Fibroblast of skin of left biceps (primary cell): ENCODE measurements at places on chromosomes 6 and 20.
A peak's percentile ranks its signal among the peaks of the same experiment; 100 is the strongest.

DNA sequence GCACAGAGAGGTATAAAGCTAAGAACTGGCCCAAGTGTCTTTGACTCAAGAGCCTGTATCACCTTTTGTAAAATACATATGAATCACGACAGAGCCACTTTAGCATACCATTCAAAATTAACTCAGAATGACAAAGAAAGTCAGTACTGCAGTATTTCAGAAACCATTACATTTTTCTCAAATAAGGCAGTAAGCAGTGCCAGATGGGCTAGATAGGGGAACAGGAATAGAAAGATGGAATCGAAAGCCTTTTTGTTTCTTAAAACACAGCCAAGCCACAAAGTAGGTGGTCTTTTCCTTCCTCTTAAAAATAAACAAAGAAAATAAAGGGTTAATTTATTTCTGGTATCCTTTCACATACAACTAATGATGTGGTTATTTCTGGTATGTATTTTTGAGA lies 10.3 kb downstream of the CLDN20 start:
- DNase-seq = peak; percentile 64

DNA sequence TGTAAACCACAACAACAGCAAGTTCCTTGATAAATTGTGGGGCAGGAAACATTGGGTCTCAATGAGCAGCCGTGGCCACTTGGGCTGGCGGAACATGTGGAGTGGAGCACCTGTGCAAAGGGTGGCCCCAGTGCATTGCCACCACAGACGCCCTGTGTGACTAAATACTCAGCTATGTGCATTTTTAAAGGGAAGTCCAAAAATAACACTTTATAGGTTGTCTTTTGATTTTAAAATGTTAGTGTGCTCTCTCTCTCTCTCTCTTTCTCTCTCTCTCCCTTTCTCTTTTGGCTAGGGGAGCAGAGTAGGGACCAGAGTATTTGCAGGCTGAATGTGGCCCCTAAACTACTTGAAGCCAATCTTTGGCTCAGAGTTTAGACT lies 236.3 kb downstream of the BCAS1 start:
- DNase-seq = no peak

GRCh38 chr6:113481458-113481857 lies 375.7 kb upstream of the MARCKS start:
- no peak for DNase-seq

- DNase-seq = no peak
These were observed 267.8 kb upstream of the IRAK1BP1 start for GRCh38 chr6:78599526-78599925.

DNA sequence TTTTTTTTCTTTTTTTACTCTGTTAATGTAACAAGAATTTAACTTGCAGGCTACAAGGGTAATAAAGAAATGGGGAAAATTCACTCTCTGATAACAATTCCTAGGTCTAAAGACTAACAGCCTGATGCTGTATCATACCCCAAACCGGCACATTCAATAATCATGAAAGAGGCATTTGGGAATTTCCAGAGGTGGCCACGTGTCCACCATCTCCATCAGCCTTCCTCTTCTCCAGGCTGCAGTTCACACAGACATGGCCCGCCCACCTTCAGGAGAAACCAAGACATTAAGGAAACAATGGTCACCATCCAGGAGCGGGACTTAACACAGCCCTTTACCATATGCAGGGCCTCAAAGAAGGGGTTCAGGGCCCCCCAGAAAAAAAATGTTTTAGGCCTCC lies 44.8 kb downstream of the PDE10A start:
- DNase-seq = no peak

- no peak for DNase-seq
These were observed 15.6 kb upstream of the RPS6KA2 start for GRCh38 chr6:166642646-166643045.

GRCh38 chr6:74333406-74333805 lies 637.4 kb downstream of the CD109 start:
- DNase-seq = no peak

- no peak for DNase-seq
These were observed 166.1 kb downstream of the HS3ST5 start for GRCh38 chr6:114176726-114177125.

- DNase-seq = no peak
These were observed 207.9 kb upstream of the SULF2 start for GRCh38 chr20:47993035-47993755.

GRCh38 chr6:11769811-11770545 lies 8.6 kb downstream of the ADTRP start:
- DNase-seq = no peak

- DNase-seq = no peak
These were observed 181.1 kb downstream of the ERMARD start for GRCh38 chr6:169932491-169932890.

DNA sequence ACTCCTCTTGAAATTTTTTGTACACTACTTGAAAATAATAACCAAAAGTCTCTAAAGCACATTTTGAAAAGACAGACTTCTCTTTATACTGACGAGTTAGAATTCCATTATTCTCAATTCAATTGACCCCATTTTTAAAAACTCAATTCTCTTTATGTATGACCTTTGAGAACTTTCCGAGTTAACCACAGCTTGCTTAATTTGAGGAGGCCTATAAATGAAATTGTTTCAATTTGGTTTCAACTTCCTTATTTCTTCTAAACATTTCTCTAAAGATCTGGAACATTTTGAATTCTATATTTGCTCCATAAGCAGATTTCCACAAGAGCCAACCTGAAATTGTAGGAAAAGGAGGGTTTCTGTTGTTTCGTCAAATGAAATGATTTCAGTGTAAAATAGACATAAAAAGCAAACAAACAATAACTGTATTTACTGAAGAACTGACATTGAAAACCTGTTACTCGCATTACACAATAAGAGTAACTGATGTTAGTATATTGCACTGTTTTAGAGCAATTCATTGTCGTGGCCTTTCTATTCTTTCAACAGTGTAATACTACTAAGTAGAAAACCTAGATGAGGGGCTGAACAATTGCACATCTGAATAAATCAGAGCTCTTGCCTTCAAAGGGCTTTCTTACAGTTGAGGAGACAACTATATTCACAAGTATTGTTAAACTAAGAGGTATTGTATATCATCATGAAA lies 223.6 kb downstream of the HIVEP2 start:
- no peak for DNase-seq

GRCh38 chr6:75144386-75144785 lies 61.5 kb downstream of the COL12A1 start:
- DNase-seq = no peak

DNA sequence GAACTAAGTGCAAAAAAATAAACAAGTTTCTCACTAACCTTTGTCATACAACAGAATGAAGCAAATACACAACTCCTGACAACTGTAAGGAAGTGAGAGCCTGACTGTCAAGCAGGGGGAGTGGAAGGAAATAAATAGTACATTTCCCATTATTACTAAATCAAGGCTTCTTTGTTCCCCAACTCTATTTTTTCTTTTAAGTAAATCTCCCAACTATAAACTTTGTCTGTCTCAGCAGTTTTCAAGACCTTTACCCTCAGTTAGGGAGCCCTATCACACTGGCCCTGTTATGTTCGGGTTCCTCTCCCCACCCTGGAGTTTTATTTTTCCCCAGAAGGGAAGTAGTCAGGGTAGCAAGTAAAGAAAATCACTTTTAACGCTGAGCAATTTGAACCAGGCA lies 24.1 kb upstream of the IPCEF1 start:
- no peak for DNase-seq

DNA sequence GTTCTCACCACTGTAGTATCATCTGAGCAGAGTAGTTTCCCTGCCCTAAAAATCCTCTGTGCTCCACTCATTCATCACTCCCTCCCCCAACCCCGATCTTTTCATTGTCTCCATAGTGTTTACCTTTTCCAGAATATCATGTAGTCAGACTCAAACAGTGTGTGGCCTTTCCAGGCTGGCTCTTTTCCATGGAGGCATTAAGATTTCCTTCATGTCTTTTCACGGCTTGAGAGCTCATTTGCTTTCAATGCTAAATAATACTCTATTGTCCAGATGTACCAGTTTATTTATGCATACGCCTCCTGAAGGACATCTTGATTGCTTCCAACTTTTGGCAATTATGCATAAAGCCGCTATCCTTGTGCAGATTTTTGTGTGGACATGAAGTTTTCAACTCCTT lies 235.8 kb downstream of the PHACTR1 start:
- DNase-seq = no peak

DNA sequence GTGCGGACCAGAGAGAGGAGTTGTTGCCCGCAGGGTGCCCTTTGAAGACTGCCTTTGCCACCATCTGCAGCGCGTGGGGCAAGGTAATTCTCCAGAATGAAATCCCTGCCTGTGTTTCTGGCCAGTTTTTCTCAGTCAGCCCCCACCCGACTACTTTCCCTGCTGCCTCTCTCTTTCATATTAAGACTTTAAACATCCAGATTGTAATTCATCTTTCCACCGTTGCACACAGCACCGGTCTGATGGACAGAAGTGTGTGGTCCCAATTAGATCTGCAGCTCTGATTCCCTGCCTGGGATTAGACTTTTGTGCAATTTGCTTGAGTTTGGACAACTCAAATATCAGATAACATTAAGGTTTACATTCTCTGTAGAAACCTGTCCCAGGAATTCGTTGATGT lies 489.0 kb downstream of the QKI start:
- DNase-seq = no peak

GRCh38 chr6:37324131-37325033 lies 29.4 kb upstream of the RNF8 start:
- DNase-seq = no peak

GRCh38 chr6:123810948-123811347 lies 7.3 kb downstream of the NKAIN2 start:
- no peak for DNase-seq

- no peak for DNase-seq
These were observed 19.5 kb upstream of the ASXL1 start for GRCh38 chr20:32338665-32339064.

GRCh38 chr20:35173576-35174192 lies 1.8 kb downstream of the PROCR start:
- no peak for DNase-seq

DNA sequence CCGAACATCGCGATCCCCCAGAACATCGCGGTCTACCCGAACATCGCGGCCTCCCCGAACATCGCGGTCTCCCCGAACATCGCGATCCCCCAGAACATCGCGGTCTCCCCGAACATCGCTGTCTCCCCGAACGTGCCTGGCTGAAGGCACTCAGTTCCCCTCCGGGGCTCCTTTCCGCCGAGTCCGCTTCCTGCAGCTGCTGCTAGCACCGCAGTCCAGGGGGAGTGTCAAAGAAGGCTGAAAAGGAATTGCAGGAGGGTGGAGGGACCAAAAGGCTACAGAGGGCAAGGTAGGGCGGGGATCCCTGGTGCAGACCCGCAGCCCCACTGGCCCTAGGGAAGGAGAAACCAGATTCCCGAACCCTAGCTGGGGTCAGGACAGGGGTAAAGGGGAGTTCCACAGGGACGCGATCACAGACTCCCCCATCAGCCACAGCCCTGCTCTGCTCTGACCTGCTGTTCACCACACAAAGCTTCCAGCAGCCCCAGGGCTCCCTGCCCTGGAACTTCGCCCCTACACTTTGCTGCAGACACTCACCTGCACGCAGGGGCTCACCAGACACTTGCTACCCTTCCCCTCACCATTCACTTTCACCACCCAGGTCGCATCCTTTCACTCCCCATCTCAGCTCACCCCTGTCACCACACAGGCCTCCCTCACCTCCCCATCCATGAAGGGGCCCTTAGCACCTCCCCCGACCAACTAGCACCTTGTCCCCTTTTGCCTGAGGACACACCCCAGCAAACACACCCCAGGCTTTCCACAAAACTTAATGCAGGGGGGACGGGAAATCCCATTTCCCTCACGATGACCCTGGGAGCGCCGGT lies 1.7 kb downstream of the ULBP1 start:
- DNase-seq = no peak

DNA sequence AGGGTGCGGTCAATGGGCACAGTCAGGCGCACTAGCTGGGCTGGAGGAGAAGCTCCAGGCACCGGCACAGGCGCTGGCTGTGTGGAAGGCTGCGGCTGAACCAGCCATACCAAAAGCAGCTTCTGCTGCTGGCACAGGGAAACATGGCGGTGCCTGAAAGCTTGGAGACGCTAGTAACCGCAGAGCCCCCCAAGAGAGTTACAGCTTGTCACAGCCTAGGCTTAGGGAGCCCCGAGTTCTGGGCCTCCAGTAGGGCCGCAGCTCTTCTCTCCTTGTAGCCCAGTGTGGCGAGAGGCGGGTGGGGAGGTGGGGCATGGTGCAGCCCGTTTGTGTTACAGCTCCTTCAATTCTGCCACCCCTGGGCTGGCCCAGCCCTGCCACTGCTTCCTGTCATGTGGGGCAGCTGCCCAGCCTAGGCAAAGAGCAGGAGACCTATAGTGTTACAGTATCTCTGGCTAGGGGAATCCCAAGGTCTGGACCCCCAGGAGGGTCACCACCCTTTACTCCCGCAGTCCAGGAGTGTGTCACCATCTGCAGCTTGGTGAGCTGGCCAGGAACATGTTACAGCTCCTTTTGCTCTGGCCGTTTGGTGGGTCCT lies 58.6 kb upstream of the MANEA start:
- DNase-seq = no peak

DNA sequence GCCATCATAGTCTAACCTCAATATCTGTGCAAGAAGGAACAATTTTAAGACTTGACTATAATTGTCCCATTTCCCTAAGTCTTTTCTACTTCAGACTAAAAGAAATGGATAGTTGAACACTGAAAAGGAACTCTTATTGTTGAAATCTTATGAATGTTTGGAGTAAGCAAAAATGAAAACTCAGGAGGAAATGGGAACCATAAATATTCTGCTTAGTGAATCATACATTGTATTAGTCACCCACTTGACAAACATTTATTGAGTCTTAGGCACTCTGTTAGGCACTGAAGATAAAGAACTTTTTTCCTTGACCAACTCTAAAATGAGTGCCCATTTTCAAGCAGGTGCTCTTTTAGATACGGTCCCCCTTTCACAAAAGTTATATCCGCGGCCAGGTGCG lies 8.7 kb downstream of the CCDC170 start:
- DNase-seq = no peak

DNA sequence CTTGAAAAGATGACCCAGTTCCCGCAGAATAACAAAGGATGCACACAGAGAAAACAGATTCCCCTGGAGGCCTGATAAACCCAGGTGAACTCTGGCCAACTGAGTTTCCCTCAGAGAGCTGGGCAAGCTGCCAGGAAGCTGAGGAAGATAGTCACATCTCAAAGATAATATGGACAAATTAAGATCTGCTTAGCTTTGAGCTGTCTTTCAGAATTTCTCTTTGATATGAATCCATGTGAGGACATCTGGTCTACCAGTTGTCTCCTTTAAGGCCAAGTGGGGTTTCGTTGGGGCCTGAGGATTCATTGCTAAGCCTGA lies 59.5 kb downstream of the ID4 start:
- DNase-seq = no peak

DNA sequence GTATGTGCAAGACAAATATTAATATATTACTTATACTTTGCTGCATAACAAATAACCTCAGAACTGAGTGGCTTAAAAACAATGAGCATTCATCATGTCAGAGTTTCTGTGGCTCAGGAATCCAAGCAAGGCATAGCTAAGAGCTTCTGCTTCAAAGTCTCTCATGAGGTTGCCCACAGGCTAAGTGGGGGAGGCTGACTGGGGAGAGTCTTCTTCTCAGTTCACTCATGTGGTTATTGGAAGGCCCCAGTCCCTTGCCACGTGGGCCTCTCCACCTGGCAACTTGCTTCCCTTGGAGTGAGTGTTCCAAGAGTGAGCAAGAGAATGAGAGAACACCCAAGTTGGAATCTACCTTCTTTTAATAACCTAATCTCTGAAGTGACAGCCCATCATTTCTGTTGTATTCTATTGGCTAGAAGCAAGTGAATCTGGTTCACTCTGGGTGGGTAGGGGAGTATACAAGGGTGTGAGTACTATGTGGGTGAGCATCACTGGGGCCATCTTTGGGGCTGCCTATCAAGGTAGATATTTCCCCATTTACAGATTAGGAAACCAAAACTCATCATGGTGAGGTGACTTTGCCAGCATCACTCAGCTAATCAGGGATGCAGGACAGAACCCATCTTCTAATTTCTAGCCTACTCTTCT lies 36.0 kb downstream of the DNAH8 start:
- DNase-seq = no peak
